ENCODE measurements at places on chromosomes 7 and 10. TPM values are rescaled to one million over a fixed set of nuclear protein-coding genes. Genes with fewer than 3 reads are reported as not detected.
A peak's percentile ranks its signal among the peaks of the same experiment; 100 is the strongest.

GRCh38 chr10:44981172-44982113, 2.8 kb upstream of the DEPP1 start:
- peak; percentile 95 for DNase-seq

VWDE gene
- under 0.01 TPM for total RNA-seq

DNA sequence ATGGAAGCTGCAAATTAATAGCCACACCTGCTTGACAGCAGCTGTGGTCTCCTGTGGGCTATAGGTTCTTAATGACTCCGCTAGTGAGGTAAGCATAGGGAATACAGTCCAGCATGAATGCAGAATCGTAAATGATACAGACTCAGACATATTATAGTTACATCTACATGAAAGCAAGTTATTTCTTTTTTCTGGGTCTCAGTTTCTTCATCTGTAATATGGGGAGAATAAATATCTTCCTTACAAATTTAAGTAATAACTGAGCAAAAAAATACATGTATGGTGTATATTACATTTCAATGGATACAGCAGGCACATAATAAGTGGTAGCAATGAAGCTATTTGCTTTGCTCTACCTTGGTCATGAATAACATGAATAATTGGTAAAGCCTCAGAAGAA, 245.9 kb upstream of the RHOBTB1 start:
- no peak for DNase-seq

GRCh38 chr7:101517304-101517703, 111.8 kb downstream of the MYL10 start:
- DNase-seq = no peak

- no peak for DNase-seq
These were observed 106.9 kb downstream of the INSYN2A start for GRCh38 chr10:127089446-127089845.

- no peak for DNase-seq
These were observed 21.0 kb upstream of the FIS1 start for GRCh38 chr7:101265622-101266516.

DNA sequence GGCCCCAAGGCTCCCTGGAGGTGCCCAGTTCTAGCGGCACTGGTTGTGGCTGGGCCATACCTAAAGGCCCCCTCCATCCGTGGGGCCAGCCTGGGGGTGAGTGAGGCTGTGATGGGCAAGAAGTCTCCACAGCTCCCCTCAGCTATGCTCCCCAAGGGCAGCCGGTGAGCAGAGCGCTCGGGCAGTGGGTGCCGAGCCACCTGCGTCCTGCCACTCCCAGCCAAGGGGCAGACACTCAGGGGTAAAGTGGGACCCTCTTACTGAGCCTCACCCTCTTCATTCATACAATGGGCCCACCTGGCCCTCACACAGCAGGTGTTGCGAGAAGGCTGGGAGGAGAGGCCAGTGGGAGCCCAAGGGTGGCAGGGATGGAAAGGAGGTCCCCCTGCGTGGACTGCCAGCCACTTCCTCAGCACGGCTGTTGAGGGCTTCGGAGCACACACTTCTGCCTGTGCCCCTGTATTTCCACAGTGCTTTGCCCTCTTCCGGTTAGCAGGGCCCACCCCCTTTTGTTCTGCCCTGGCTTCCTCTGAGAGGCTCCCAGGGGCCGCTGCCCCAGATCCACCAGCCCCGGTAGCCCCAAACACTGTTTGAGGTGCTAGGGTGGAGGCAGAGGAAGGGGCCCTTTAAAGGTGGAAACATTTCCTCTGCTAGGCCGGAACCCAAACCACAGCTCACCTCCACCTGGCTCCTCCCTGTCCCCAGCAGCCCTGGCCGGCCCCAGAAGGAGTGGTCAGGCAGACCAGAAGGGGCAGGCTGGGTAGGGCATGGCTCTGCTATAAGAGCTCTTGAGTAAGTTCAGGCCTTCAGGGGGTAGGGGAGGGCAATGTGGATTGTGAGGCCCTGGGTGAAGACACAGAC, 16.4 kb upstream of the C10orf105 start:
- no peak for DNase-seq

GRCh38 chr10:74589851-74590250, 236.5 kb upstream of the KAT6B start:
- DNase-seq = peak; percentile 11

TMEM130 gene
- not detected for total RNA-seq

STEAP1 gene
- 1.4 TPM for total RNA-seq

NEUROG3 gene
- total RNA-seq = not detected

DNA sequence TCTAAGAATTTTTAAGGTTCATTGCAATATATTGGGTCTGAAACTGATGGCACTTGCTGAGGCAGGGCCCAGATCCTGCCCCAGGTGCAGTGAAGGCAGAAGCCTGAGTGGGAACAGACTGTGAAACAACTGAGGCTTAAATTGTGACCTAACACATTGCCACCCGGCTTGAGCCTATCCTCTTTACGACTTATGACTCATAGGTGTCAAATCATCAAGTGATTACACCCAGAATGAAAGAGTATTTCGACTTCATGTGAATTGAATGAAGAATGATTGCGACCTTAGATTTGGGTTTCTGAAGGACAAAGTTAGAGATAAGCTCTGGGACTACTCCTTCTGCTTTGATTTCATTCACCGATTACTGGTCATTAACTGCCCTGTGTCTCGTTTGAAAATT, 200.9 kb downstream of the CREB5 start:
- no peak for DNase-seq

GRCh38 chr7:55018361-55019190, at the start of gene EGFR:
Gene EGFR (plus strand): TSS chr7:55019017. CDS start chr7:55019278, 261 bp downstream.
- DNase-seq = no peak

DNA sequence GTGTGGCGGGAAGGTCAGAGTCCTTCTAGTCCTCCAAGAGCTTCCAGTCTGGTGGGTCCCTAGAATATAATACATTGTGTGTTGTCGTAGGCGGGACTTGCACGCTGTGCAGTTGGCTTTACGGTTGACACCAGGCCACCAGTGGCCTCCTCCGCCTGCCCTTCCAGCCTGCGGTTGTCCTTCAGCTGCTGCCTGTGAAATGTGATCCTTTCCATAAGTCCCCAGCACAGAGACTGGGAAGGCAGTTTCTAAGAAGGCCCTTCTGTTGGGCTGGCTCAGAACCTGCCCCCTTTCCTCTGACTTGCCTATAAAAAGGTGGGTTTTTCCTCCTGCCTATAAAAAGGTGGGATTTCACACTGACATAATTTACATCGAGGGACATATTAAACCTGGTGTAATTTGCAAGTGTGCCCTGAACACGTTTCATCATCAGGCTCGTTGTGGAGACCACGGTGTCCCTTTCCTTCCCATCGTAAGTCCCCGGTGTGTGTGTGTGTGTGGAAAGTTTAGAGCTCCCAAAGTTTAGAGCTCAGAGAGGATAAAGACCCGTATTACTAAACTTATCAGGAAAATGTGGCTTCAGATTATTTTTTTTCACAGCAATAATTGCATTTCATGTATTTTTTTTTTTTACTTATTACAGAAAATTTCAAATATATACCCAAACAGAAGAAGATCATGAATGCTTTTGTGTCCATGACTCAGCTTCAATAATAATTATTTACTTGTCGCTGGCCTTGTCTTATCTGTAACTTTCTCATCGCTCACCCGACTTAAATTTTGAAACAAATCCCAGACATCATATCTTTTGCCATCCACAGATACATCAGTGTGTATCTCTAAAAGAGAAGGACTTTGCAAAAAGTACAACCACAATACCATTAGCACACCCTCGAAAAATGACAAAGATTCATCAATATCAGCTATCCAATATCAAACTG, 45.1 kb downstream of the CUX1 start:
- DNase-seq = no peak

SFTPD gene
- total RNA-seq = not detected

CYP2C18 gene
- total RNA-seq = not detected

GRCh38 chr10:103493916-103494877, 692 bp downstream of the NEURL1 start:
- no peak for DNase-seq

- no peak for DNase-seq
These were observed 397.5 kb downstream of the CDC14C start for GRCh38 chr7:49321843-49322242.

Measured in dermis microvascular lymphatic vessel endothelial cell (primary cell).